Right ventricle myocardium superior (tissue), 1 donor: ENCODE measurements at places on chromosomes 7 and 10. TPM values are rescaled to one million over a fixed set of nuclear protein-coding genes. Genes with fewer than 3 reads are reported as not detected.
A peak's percentile ranks its signal among the peaks of the same experiment; 100 is the strongest.

The CHST3 gene
- 15.4 TPM for total RNA-seq

The TAS2R5 gene
- total RNA-seq: 0.27 TPM

GRCh38 chr10:5543623-5544022 is 18.9 kb downstream of the CALML3 start:
- no peak for DNase-seq

DNA sequence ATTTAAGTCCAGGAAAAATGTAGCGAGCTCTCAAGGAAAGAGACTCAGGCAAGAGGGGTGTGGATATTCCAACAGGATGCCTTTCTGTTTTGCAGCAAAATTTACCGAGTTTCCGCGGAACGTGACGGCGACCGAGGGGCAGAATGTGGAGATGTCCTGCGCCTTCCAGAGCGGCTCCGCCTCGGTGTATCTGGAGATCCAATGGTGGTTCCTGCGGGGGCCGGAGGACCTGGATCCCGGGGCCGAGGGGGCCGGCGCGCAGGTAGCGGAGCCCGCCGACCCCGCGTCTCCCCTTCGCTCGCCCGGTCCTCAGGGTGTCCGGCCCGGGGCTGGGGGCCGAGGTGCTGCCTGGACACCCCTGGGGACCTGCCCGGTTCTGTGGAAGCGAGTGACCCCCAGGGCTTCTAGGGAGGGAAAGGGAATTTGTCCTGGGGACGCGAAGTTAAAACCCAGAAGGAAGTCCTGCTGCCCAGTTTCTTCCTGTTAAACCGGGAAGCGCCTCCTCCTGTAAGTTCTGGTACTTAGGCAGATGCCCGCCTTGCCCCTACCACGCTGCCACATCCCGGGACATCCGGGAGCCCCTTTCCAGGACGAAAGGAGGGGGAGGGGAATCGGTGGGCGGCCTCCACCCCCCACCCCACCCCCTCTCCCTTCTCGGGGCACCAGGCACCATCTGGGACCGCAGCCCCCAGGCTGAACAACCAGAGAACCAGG is 2.5 kb downstream of the VSTM2A start:
- DNase-seq: no peak

- DNase-seq: no peak
Observed at GRCh38 chr10:20949967-20950366, 52.9 kb upstream of the NEBL start.

DNA sequence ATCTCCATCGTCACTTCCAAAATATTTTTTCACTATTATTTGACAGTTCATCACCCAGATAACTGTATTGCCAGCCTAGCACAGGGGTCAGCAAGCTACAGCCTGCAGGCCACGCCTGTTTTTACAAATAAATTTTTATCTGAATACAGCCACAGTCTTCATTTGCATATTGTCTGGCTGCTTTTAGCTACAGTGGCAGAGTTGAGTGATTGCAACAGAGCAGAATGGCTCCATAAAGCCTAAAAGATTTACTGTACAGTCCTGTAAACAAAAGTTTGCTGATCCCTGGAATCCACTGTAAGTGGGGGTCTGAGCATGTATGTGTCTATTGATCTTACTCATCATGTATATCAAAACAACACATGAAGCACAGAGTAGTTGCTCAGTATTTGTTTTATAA is 45.9 kb upstream of the GNAI1 start:
- DNase-seq: no peak

The SVOPL gene
- not detected for total RNA-seq

The SMURF1 gene
- 9.0 TPM for total RNA-seq

- DNase-seq: no peak
Observed at GRCh38 chr10:8640878-8641277, 586.4 kb downstream of the GATA3 start.

DNA sequence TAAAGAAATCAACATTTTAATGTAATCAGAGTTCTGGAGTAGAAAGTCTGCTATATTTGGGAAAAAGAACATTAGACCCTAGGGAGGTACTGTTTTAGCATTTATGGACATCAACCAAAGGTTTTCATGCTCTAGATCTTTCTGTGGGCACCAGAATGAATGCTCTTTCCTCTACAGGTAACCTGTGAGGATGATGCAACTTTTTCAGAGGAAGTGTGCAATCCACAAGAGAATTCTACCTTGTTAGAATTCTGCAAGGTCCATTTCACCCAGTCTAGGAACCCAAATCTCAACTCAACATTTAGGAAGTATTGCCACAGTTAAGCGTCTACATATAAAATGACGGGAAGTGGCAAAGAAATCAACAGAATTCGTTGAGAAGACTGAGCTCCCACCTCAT is 139.9 kb upstream of the FAM171A1 start:
- DNase-seq: no peak

DNA sequence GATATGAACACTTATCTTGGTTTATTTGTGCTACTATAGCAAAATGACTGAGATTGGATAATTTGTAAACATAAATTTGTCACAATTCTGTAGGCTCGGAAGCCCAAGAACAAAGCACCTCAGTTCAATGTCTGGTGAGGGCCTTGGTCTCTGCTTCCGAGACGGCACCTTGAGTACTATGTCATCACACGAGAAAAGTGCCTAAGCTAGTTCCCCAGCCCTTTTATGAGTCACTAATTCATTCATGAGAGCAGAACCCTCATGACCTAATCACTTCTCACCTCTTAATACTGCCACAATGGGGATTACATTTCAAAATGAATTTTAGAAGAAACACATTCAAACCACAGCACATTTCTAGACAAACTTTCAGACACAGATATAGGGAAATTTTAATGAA is 52.0 kb upstream of the PRSS1 start:
- no peak for DNase-seq

DNA sequence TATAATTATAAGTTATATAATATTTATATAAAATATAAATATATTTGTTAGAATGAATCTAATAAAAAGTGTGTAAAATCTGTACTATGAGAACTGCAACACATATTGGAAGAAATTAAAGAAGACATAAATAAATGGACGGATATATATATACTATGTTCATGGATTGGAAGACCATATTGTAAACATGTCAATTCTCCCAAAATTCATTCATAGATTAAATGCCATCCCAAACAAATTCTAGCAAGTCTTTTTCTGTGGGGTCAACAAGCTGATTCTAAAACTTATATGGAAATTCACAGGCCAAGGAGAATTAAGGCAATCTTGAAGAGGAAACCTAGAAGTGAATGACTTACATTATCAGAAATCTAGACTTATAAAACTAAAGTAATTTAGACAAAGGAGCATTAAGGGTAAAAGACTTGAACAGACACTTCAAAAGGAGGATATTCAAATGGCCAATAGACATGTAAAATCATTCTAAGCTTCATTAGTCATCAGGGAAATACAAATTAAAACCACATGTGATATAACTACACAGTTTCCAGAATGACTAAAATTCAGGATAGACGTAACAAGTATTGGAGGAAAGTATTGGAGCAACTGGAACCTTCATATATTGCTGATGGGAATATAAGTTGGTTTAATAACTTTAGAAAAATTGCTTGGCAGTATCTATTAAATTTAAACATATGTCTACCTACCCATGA is 225.9 kb downstream of the EMX2 start:
- DNase-seq: no peak

DNA sequence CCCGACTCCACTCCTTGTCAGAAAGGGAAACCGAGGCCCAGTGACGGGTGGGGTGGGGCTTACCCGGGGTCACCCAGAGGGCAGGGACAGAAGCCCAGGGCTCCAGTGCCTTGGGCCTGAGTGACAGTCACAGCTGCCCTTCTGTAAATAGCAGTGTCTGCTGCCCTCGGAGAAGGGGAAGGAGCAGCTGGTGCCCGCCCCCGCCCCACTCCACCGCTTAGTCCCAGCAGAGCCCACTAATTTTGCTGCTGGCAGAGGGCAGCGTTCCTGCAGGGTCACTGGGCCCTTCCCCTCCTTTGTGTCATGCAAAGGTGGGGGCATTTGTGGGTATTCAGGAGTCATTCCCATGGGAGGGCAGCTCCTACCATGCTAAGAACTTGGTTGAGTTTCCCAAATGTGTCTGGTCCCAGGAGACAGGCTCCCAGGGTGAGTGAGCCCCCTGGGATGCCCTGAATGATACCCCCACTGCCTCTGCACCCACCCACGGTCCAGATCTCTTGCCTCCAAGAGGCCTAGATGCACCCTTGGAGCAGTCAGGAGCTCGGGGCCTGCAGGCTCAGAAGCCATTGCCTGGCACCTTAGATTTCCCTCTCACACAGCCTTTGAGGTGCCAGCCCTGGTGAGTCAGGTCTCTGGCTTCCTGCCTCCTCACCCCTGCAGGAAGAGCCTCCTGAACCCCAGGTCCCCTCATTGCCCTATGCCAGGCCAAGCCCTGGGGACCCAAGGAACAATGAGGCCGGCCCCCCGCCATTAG is 17.2 kb downstream of the SH2B2 start:
- DNase-seq: no peak

- no peak for DNase-seq
Observed at GRCh38 chr7:44461387-44461786, 29.1 kb downstream of the NUDCD3 start.

DNA sequence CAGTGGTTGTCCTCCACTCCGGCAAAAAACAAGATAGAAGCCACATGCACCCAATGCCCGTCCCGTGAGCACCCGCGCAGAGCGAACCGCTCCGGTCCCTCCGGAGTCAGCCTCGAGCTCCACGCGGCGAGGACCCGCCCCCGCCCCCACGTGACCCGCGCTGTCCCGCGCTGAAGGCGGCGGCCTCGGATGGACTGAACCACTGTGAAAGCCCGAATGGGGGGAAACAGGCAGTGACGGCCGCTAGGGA is 766 bp upstream of the EIF3B start:
- peak; percentile 94 for DNase-seq

GRCh38 chr10:121823993-121824463 is 103.8 kb downstream of the ATE1 start:
- DNase-seq: no peak

The RBP4 gene
- total RNA-seq: 4.9 TPM

GRCh38 chr7:102068846-102069245 is 217.8 kb upstream of the SH2B2 start:
- no peak for DNase-seq

GRCh38 chr7:139777133-139777891 is 486 bp downstream of the HIPK2 start:
- DNase-seq: peak; percentile 72

GRCh38 chr7:81600608-81601007 is 169.2 kb downstream of the HGF start:
- no peak for DNase-seq

The FAM24B gene
- not detected for total RNA-seq

DNA sequence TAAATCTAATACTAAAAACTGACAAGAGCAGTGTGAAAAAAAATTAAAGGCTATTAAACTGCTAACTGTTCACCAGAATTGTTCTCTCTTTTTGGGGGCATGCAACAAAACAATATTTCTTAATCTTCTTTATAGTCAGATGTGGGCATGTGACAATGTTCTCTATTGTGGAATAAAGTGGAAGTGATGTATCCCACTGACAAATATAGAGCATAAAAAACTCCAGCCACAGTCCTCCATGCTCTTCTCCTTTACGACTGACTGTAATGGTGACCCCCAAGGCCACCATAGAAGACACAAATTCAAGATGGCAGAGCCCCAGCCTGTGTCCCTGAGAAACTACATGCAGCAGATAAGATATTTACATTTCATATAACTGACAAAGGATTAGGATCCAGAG is 11.6 kb upstream of the CCDC6 start:
- no peak for DNase-seq

- no peak for DNase-seq
Observed at GRCh38 chr7:41508755-41509154, 194.1 kb downstream of the INHBA start.

GRCh38 chr7:72781631-72782030 is 46.4 kb downstream of the TYW1B start:
- DNase-seq: no peak

The XRCC2 gene
- 0.38 TPM for total RNA-seq

The TMEM139 gene
- total RNA-seq: 16.1 TPM

GRCh38 chr7:4216016-4216415 is 466.1 kb upstream of the FOXK1 start:
- DNase-seq: no peak

DNA sequence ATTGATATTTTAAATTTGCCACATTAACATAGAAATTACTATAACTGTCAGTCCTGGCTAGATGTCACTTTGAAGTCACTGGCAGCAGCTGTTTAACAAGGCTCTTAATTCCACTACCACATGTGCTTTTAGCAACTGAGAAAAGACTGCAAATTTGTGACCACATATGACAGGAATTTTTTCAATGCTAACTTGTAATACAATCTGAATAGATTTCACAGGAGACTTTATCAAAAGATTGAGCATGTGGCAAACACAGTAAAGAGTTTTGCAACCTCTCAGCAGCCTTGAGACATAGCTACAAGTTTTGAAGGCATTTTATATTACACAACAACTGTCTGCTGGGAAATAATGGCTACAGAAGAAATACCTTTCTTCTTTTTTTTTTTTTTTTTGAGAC is 73.0 kb downstream of the MICU1 start:
- DNase-seq: no peak

GRCh38 chr10:117375360-117376178 is at the start of gene PDZD8:
Gene PDZD8 (minus strand): TSS chr10:117375440. CDS start chr10:117375227, 213 bp downstream.
- DNase-seq: peak; percentile 98

- DNase-seq: no peak
Observed at GRCh38 chr7:31478018-31478417, 35.9 kb upstream of the ITPRID1 start.

The MYPN gene
- 92.0 TPM for total RNA-seq

DNA sequence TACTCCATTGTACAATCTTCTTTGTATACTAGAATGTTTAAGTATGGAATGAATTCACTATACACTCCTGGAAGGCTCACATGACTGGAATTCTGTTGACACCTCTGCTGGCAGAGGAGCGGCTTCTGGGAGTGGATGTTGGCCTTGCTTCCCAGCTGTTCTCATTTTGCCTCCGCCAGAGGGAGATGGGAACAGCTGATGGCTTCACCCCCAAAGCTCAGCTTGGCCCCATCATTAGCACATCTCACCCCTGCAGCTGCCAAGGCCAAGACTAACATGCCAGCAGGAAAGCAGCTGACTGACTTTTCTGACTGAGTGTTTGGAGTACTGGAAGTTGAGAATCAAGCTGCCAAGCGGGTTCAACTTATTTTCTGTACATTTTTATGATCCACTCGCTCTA is 15.1 kb downstream of the ADAM12 start:
- peak; percentile 43 for DNase-seq

DNA sequence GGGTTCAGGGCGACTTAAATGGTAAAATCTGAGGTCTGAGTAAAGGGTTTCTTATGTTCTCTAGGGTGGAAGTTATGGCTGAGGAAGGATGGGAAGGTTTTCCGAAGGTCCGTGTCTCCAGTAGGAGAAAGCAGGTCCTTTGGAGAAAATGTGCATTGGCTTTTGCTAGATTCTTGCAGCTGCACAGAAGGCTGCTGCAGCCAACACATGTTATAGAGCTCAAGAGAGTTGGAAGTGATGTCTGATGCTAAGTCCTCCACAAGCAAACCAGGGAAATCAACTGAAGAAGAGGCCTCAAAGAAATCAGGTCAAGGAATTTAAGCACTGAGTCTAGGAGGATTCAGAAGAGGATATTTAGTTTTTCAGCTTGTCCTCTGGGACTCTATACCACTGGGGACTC is 404.6 kb downstream of the LRMDA start:
- DNase-seq: no peak

DNA sequence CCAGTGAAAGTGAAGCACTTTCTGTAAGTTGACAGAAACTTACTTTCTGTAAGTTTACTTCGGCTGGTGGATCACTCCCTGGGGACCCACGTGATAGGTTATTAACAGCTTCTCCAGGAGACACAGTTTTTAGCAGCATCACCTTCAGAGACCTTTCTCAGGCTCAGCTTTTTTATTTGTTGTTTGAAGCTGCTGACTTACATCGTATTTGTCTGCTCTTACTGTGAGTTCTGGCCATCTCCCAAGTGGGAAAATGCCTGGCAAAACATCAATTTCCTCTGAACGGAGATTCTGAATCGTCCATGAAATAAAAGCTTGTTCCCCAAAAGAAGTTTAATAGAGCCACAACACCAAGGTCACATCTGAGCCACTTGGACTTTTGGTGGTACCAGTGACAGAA is 178.7 kb upstream of the PODXL start:
- no peak for DNase-seq
